ENCODE measurements at places on chromosomes 5 and 9.

DNA sequence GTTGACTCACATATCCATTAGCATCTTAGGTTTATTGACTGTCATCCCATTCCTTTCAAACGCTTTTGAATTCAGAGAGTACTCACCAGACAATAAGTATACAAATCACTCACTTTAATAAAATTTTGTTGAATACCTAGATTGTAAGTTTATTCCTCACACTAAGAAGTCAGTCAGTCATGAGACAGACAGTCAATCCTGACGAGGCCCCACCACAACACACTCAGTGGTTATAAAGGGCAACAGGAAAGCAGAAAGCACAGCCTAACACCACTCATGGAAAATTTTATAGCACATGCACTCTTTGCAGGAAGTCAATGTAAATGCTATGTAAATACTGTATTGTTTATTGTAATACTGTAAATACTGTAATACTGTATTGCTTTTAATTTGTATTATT lies 176.3 kb upstream of the PTGER4 start:
- no peak for DNase-seq

- no peak for DNase-seq
Observed at GRCh38 chr5:92421942-92422341, 1038.8 kb upstream of the ARRDC3 start.

DNA sequence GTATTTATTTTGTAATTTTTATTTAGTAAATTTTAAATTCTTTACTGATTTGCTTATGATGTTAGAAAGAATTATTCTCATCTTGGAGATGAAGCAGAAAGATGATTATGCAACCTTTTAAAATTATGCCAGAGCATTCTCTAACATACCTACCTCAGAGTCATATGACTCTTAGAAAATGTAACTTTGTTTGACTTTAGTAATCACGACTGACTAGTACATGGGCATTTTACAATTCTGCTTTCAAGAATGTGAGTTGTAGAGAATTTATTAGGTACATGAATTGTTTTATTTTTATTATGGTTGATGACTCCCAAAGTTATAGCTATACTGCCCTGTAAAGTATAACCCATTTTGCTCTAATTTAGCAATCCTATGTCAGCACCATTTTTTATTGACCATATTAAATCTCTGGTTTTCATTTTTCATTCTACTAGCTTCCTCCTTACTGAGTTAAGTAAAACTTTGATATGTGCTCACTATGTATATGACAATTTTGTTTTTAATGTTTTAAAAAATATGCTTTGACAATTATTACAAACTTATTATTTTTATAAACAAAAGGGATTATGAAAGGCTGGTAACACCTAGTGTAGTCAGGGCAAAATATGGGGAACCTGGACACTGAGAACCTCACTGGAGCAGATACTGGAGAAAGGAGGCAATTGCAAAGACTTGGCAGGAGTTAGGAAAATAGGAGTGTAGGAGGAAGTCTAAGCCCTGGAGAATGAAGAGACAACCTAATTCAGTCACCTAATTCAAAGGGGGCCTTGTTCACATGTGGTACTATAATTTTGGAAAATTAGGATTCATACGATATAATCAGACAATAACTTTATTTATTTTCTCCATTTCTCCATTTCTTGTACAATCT lies 249.7 kb upstream of the DAB2 start:
- no peak for DNase-seq

DNA sequence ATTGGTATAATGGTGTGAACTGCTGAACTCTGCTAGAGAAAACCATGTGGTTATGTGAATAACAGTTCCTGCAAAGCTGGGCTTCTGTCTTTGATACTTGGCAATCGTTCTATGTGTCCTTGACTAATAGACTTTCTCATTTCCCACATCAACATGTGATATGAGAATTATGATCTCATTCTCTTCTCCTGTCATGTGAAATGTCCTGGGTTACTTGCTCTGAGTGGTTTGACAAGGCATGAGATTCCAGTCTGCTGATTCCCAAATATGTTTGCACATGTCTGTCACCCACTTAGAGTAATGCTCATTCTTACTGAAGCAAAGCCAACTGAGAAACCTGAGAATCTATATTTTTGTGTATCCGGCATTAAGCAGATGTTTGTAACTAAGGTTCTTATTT lies 141.2 kb downstream of the PARP8 start:
- DNase-seq, result no peak

DNA sequence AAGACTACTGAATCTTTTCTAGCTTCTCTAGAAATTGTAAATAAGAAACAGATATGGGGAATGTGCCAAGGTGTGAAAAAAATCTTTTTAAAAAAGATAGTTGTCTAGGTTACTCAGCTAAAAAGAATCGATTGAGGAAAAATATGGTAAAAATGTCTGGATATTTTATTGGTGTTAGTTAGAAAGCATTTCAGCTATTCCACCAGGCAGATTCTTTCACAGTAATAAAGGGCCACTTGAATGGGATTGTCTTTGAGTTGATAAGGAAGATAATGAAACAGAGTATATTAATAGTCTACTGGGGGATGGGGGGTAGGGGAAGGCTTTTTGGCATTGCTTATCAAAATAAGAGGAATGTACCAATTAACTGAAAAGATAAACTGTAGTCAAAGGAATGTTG lies 51.9 kb downstream of the SLIT3 start:
- DNase-seq, result no peak

GRCh38 chr9:81560851-81561732 lies 128.3 kb downstream of the TLE1 start:
- DNase-seq, result no peak

- no peak for DNase-seq
Observed at GRCh38 chr5:43215073-43215631, 23.1 kb downstream of the NIM1K start.

DNA sequence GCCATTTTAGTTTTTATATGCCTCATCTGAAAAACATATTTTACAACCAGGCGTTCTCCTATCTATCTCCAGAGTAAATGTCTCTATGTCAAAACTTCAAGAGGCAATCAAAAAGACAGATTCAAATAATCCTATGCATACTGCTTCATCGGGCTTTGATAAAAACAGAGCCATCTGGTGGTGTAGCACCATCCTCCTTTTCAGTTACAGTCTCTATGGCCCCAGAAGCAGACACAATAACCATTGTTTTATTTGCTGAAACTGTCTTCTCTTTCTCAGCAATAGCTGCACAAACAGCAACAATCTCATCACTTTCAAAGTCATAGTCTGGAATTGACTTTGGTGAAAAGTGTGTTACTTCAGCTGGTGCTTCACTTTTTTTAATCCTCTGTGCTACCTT lies 36.3 kb downstream of the PTGER4 start:
- no peak for DNase-seq

- DNase-seq, result no peak
Observed at GRCh38 chr5:161134956-161135355, 282.9 kb upstream of the ATP10B start.

GRCh38 chr5:136375920-136376319 lies 10.6 kb upstream of the TRPC7 start:
- DNase-seq, result no peak

- no peak for DNase-seq
Observed at GRCh38 chr9:80964374-80964773, 725.0 kb downstream of the TLE1 start.

DNA sequence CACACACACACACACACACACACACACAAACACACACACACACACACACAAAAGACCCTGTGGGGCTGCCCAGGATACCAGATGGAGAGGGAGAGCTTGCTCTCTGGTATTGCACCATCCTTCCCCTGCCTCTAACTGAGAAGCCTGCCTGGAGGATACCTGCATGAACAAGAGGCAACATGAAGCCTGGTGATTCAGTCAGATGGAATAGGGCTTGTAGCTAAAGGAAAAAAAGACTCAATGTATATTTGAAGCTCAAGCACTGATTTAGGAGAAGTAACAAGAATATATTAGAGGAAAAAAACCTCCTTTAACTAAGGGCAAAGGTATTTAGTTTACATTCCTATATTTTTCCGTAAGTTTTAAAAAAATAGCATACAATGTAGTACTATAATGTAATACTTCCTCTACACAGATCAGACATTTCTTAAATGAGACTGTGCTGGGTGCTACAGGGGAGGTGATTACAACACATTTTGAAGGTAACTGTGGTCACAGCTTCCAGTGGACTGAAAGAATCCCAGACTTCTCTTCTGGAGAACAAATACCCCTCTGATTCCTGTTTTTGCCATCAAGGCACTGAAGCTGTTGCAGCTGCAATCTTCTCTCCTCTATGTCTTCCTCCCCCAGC lies 169.3 kb downstream of the DCP2 start:
- no peak for DNase-seq

DNA sequence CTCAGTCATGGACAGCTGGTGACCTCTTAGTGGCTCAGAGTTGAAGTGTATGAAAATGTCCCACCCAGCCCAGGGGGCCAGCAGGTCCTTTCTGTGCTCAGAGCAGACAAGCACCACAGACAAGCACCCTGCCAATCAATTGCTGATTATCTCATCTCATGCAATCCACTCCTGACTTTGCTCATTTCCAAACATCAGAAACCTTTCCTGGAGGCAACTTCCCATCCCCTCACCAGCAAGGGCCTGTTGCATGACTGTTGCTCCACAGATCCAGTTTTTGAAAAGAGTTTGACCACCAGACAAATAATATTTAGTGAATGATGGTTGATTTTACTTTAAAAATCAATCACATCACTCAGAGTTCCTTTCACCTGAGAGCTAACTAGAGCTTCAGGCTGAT lies 397.3 kb upstream of the KLF4 start:
- no peak for DNase-seq

GRCh38 chr5:158276692-158277091 lies 417.7 kb upstream of the CLINT1 start:
- DNase-seq, result no peak

GRCh38 chr5:100600298-100600994 lies 65.3 kb downstream of the FAM174A start:
- DNase-seq, result no peak

GRCh38 chr5:120806202-120806601 lies 342.1 kb downstream of the PRR16 start:
- no peak for DNase-seq

DNA sequence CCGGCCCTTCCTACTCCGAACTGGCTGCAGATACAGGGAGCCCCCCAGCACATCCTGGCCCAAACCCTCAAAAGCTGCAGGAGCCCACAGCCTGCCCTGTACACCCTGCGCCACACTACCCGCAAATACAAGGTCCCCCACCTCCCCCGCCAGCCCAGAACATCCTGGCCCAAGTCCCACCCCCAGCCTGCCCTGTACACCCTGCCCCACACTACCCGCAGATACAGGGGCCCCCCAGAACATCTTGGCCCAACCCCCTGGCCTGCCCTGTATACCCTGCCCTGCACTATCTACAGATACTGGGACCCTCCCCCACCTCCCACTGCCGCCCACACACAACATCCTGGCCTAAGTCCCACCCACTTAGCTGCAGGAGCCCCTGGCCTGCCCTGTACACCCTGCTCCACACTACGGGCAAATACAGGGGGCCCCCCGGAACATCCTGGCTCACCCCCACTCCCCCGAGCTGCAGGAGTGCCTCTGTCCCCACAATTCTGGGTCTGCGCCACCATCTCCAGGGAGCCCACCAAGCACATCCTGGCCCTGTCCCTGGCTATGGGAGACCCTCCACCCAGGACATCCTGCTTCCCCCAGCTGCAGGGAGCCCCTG lies 8.3 kb downstream of the LPCAT1 start:
- no peak for DNase-seq

DNA sequence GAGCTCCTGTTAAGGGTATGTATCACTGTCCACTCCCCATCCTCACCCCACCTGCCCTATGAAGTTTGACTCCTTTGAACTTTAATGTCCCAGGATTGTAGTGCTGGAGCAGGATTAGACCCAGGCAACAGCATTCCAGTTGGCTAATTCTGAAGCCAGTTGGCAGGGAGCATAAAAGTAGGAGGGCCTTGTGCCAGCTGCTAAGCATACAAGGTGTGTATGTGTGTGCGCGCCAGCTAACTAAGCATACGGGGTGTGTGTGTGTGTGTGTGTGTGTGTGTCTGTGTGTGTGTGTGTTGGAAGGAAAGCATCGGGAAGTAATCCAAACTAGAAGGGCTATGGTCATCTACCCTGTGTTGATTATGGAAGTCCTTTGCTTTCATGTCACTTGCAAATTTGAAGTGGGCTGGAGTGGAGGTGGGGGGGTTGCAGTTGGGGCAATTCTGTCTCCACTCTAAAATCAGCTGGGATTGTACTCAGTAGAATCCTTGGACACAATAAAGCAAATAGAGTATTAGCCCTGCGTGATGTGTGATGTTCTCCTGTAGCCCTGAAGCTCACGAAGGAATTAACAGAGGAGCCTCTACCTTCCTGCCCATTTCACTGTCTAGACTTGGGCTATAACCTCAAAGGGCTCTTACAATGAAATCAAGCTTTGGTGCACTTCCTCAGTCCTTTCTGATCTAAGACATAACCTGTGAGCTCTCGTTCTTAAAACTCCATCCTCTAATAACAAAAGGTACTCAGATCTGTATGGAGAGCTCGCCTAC lies 26.9 kb downstream of the HMGCR start:
- no peak for DNase-seq

DNA sequence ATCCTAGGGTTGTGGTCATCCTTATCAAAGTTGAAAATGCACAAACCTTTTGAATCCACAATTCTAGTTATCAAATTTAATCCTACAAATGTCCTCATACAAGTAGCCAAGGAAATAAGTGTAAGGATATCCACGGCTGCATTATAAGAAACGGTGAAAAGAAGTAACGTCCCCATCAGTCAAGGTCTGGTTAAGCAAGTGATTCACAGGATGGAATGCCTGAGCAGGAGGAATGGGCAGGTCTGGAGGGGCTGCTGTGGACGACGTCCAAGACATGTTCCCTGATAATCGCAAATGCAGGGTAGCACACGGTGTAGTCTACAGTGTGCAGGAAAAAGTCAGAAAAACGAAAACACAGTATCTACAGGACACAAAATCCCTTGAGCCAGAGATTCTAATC lies 118.6 kb downstream of the ADAMTS2 start:
- no peak for DNase-seq

- no peak for DNase-seq
Observed at GRCh38 chr5:37774912-37775483, 64.8 kb downstream of the GDNF start.

DNA sequence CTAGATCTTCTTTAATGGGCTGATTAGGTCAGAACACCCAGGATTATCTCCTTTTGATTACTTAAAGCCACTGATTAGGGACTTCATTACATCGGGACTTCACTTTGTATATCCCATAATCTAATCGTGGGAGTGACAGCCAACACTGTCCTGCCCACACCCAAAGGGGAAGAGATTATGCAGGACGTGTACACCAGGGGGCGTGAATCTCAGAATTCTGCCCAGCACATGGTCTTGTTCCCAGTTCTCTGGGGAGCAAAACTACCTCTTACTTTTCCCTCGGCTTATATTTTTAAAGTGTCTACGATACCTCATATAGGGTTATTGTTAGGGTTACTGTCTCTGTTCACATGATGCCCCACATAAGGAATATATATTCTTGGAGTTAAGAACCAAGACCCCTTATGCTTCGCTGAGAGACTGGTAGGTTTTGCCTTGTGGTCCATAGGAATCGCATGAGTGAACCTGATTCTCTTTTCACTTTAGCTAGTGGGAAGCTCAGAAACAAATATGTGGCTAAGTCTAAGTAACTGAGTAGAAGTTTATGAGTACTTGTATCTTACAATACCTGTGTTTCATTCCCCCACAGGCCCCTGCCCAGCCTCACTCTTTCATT lies 192.7 kb downstream of the GNA14 start:
- DNase-seq, result no peak
